ENCODE measurements at places on chromosomes 7 and 10.

DNA sequence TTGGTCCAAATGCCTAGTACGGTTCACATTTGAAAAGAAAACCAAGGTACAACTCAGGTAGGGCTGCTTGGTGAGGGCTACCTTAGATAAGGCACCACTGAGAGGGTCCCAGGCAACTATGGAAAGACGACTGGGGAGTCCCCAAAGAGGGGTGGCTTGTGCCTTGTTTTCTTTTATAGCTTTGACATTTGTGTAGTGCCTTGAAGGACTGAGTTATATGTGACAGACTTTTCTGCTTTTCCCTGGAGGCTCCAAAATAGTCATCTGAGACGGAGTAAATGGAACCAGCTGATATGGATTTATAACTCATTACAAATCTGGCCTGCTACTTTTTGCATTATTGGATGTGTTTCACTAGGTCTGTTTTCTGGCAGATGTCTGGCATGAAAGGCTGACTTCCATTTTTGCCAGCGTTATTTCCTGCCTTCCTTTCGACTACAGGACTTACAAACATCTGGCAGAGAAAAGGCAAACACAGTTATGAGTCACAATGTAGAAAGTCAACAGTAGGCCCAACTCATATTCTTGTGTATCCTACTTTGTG is 88.2 kb upstream of the IMMP2L start:
- DNase-seq: no peak

DNA sequence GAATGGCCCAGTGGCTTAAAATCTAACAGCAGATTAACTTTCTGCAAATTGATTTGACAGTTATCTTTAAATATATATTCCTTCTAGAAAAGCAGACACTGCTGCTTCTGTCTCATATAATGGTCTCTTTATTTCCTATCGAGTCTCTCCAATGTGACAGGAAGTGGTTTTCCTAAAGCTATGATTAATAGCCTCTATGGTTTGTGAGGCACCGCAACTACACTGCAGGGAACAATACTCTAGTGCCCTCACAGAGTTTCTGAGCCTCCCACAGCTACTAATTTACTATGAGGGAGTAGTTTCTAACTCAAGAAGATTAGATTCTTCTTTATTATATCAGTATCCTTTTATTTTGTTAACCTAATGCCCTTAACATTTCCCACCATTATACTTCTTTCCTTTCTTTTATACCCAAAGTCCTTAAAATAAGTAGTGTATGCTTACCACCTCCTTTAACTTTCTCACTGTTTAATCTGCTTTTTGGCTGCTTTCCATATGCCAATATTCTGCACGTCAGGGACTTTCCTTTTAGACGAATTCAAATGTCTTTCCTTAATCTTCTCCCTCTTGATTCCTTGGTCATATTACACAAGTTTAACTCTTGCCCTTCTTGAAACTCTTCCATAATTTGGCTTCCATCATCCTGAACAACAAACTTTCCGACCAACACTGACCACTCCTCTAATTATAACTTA is 23.8 kb upstream of the AHR start:
- DNase-seq: peak; percentile 21

- DNase-seq: no peak
Observed at GRCh38 chr10:89242345-89242684, 9.3 kb downstream of the LIPA start.

- DNase-seq: peak; percentile 5
Observed at GRCh38 chr10:92990615-92991014, 70.0 kb upstream of the CYP26C1 start.

GRCh38 chr10:94156453-94156852 is 162.7 kb downstream of the PLCE1 start:
- no peak for DNase-seq

GRCh38 chr10:1465418-1465911 is 271.9 kb downstream of the ADARB2 start:
- DNase-seq: no peak

- DNase-seq: no peak
Observed at GRCh38 chr7:90717296-90718060, 121.4 kb downstream of the CDK14 start.

DNA sequence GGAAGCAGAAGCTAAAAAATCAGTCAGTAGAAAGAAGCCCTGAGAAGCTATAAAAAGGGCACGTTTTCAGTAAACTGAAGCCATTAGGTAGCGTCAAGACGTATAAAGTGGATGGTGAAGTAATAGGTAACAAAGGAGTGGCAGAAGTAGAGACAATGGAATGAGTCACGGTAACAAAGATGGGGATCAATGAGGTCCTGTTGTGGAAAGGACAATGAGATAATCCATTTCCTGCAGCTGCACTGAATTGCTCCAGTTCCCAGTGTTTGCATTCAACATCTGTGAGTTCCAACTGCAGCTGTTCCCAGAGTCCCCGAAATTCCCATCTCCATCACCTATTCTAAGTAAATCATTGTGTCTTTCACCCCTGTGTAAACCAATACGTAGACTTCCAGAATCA is 4.8 kb upstream of the HYCC1 start:
- no peak for DNase-seq

- no peak for DNase-seq
Observed at GRCh38 chr7:4883033-4883371, 514 bp downstream of the RADIL start.

- no peak for DNase-seq
Observed at GRCh38 chr7:48118041-48118440, 29.0 kb downstream of the UPP1 start.
